Activated T-cell treated with anti-CD3 and anti-CD28 coated beads, Interleukin-2, amount 50 U/mL, for 72 hours (primary cell): ENCODE measurements at places on chromosomes 1 and 21.

- no peak for DNase-seq
Observed at GRCh38 chr1:17744666-17745478, 10.3 kb upstream of the ACTL8 start.

GRCh38 chr21:29509121-29509520 lies 210.4 kb downstream of the BACH1 start:
- no peak for DNase-seq

- DNase-seq, result no peak
Observed at GRCh38 chr1:2460996-2461751, 14.9 kb upstream of the PLCH2 start.

- peak; percentile 71 for DNase-seq
Observed at GRCh38 chr1:181159451-181160140, 71.1 kb downstream of the IER5 start.

DNA sequence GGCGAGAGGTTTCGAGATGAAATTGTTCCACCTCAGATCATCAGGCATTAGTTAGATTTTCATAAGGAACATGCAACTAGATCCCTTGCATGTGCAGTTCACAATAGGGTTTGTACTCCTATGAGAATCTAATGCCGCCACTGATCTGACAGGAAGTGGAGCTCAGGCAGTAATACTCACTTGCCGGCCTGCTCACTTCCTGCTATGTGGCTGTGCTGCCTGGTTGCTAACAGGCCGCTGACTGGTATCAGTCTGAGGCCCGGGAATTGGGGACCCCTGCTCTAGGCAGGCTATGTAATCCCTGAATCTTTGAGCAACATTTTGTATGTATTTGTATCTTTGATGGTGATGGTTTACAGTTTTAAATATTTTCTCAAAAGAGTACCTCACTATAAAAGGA lies 32.5 kb downstream of the XKR8 start:
- peak; percentile 36 for DNase-seq

- DNase-seq, result no peak
Observed at GRCh38 chr1:185343306-185343705, 26.3 kb upstream of the IVNS1ABP start.

GRCh38 chr1:93967306-93967705 lies 58.1 kb upstream of the GCLM start:
- DNase-seq, result no peak

DNA sequence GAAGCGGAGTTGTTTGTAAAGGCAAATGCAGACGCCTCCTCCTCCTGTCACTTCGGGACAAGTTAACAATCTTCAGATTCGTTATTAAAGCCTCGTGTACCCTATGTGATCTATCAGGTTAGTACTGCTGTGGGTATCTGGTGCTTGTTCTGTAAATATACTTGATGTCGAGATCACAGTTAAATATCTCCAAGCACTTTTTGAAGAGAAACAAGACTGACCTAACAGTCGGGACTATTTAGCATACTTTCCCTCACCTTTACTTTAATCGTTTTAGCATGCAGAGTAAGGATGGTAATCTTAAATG lies 710 bp downstream of the KLHL20 start:
- no peak for DNase-seq

GRCh38 chr1:24047110-24047477 lies 64.8 kb downstream of the MYOM3 start:
- no peak for DNase-seq

DNA sequence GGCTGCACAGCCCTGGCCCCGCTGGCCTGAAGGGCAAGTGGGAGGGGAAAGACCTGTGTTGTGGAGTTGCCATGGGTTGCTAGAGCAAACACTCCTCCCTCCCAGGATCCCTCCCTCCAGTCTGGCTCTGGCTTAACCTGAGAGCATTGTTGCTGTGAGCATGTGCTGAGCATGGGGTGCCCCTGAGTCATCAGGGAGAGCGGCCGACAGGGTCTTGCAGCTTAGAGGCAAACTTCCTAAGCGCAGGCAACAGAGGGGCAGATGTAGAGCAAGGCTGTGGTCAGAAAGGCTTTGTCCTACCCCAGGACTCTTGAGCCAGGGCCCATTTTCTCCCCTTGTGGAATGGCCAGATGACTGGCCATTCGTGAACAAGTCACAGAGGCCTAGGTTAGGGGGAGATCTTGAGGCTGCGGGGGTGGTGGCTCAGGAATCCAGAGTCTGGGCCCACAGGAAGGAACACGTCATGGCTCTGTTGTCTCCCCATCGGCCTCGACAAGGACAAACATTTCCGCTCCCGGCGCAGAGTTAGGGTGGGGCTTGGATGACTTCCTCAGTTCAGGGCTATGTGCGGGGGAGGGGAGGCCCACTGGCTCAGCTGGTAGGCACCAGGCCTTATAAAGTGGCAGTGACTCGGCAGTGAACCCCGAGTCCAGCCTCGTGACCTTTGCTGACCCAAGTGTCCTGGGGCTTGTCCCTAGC lies 362 bp upstream of the DYNLT4 start:
- peak; percentile 86 for DNase-seq

- no peak for DNase-seq
Observed at GRCh38 chr1:76503100-76503499, 364.2 kb upstream of the ST6GALNAC5 start.

DNA sequence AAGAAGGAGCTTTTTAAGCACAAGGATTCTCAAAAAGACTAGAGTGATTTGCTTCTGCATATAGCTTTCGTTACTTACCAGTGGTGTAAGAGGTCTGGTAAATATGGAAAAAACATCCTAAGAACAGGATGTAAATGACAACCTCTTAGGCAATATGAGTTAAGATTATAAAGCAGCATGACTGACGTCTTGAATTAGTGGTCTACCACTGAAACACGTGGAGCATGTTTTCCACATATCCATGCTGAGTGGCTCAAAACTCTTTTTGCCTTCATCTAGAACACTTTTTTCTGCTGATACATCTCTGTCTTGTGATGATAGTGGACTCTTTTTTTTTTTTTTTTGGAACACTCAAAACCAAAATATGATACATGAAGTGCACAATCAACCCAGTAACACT lies 44.6 kb downstream of the RCAN1 start:
- no peak for DNase-seq
